Naive thymus-derived CD8-positive, alpha-beta T cell (primary cell): ENCODE measurements at places on chromosomes 6 and 20.
A peak's percentile ranks its signal among the peaks of the same experiment; 100 is the strongest.

- no peak for DNase-seq
Measured at GRCh38 chr20:61126369-61127195, 125.5 kb upstream of the CDH4 start.

- DNase-seq = no peak
Measured at GRCh38 chr6:161128230-161128629, 136.7 kb downstream of the MAP3K4 start.

DNA sequence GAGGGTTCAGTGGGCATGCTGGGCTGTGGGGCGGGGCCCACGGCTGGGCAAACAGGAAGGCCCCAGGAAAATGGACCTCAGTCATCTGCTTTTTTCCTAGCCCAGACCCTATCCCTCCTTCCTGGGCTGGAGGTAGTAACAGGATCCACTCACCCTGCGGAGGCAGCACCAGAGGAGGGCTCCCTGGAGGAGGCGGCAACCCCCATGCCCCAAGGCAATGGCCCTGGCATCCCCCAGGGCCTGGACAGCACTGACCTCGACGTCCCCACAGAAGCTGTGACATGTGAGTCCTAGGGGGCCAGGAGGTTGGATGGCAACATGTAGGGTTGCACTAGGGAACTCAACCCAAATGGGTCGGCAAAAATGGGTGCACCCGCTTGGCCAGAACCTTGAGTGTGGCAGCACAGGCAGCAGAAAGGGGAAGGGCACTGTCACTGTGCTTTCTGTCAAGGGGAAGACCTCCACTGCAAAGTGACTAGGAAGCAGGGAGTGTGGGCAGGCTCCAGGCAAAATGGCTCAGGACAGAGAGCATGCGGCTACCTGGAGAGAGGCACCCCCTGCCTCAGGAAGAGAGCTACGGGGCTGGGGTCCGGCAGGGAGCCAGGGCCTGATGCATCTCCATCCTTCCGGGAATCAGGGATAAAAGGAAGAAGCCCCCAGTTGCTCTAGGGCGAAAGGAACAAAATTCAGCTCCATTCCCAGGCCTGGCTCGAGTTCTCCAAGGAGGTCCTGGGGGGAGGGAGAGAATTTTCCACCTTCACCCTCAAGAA is 7.9 kb downstream of the MDFI start:
- no peak for DNase-seq

- no peak for DNase-seq
Measured at GRCh38 chr6:118876198-118876597, 17.8 kb upstream of the ASF1A start.

DNA sequence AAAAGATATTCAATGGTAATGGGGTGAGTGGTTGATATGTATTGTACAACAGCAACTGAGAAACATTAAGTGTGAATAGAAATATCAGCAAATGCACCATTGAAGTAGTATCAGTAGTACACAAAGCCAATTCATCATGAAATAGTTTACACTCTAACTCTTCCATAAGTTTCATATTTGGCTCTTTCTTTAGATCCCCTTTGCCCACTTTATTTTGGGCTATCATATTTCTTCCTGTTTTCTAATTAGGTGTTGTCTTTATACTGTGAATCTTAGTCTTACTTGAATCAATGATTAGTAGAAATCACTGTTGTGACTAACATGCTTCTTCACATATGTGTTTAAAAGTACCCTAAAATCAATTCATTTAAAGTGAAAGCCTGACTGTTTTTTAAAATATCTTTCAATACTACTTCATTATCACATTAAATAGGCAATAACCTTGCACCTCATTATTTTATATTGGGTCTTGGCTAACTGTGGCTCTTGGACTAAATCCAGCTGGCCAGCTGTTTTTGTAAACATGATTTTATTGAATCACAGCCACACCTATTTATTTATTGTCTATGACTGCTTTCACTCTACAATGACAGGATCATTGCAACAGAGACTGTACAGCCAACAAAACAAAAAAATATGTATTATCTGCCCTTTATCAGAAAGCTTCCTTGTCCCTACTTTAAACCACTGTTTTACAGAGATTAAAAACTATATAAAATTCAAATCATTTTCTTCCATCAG is 38.9 kb downstream of the EYS start:
- DNase-seq = no peak

GRCh38 chr6:159376516-159377158 is 207.4 kb downstream of the FNDC1 start:
- DNase-seq = no peak

DNA sequence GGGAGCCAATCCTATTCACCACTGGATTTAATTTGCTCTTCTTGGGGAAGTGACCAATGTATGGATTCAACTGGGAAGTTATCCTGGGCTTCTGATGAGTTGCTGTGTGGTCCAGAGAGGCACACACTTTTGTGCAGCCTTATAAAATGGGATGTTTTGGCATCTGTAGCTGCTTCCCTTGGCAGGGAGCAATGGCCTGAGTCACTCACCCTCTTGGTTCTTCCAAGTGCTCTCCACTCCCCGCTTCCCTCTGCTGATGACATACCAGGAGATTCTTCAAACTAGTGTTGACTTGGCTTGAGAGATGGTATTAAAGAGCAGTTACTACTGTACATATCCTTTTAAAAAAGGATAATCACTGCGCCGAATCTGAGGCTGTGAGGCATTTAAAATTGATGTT is 105.8 kb downstream of the JARID2 start:
- no peak for DNase-seq

DNA sequence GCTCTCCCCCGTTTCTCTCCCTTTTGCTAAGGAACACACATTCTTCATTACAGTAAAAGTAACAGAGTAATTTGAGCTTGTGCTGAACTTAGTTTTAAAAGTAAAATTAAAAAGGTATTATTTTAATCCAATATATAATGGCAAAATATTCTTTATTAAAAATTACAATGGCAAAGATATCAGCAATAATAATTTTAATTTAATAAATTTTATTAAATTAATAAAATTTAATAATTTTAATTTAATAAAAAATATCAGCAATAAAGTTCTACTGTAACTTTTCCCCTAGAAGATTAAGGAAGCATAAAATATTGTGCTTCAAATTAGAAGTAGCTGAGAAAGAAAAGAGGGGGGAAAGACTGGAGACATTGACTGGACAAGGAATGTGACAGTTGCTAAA is 32.5 kb downstream of the DSE start:
- DNase-seq = no peak

DNA sequence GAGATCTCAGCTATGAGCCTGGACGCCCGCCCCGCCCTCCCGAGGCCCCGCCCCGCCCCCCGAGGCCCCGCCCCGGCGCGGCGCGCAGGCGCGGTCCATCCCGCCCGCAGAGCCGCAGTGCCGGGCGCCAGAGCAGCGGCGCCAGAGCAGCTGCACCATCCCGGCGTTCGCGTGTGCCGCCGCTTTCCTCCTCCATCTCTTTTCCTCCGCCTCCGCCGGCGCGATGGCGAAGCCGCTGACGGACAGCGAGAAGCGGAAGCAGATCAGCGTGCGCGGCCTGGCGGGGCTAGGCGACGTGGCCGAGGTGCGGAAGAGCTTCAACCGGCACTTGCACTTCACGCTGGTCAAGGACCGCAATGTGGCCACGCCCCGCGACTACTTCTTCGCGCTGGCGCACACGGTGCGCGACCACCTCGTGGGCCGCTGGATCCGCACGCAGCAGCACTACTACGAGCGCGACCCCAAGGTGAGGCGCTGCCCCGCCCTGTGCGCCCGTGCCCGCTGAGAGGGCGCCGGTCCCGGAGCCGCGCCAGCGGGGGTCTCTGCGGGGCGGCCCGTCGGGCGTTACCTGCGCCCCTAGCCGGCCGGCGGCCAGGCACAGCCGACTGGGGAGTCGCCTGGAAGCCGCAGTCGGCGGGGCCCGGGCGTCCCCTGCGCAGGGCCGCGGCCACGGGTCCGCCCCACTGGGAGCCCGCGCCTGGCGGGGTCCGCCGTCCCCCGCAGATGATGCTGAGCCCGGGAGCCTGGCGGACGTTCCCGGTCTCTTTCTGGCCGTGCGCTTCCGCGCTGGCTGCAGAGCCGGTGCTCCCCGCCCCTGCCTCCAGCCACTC is at the start of gene PYGB:
PYGB (plus strand) TSS at position 130 of the 830 bp plus-strand sequence; CDS start at position 224, 94 bp downstream.
- peak; percentile 75 for DNase-seq

GRCh38 chr20:46237227-46237626 is 71.1 kb downstream of the CDH22 start:
- DNase-seq = no peak

DNA sequence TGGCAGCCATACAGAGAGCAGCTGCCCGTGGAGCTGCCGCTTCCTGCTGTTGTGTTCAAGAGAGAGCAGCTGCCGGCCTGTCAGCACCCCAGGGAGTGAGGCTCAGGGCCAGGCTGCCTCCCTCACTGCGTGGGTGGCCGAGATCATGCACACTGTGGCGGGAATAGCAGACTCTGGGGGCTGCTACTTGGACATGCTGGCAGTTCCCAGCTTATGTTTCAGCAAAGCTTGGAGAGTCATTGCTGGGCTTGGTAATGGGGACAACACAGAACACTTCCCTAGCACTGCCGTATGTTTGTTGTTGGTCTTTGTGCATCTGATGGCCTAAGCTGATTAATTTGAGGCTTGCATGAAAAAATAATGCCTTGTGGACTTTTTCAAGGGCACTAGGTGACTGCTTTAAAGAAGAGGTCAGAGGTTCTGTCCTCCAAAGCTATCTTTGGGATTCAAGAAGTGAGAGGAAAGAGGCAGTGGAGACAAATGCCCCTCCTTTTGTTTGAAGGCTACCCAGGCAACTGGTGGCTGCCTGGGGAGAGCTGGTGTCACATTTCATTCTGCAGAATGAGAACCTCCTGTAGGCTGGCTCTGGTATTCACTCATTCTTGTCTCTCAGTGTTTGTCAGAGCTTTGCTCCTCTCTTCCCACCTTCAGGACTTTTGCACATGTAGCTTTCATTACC is 18.8 kb downstream of the MRAP2 start:
- DNase-seq = no peak

DNA sequence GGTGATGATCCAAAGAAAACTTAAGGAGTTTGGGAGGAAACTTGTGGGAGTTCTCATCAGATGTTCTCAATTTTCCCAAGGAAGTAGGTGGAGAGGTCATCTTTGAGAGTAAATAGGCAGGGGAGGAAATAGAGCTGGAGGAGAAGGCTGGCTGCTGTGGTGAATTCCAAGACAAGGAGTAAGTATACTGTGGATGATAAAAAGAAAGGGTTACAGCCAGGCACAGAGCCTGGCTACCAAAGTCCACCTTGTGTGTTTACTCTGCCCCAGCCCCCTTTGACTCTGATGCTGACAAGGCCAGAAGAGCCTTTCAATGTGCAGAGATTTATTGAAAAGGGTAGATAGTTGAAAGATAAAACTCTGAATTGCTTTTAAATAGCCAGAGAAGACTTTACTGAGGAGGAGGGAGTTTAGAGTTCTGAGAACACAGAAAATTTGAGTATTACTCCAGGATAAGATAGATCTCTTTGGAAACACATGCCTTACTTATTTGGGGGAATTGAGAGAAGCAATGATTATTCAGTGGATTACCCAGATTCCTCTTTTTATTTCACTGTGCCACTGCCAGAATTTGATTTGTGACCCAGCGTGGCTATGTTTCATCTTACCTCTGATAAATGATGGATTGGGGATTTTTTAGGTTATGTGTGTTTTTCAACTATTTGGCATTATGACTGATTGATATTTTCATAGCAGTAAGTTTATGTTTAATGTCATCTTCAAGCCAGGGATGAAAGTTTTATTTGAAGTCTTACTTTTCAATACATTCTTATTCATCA is 182.6 kb upstream of the JAG1 start:
- no peak for DNase-seq

DNA sequence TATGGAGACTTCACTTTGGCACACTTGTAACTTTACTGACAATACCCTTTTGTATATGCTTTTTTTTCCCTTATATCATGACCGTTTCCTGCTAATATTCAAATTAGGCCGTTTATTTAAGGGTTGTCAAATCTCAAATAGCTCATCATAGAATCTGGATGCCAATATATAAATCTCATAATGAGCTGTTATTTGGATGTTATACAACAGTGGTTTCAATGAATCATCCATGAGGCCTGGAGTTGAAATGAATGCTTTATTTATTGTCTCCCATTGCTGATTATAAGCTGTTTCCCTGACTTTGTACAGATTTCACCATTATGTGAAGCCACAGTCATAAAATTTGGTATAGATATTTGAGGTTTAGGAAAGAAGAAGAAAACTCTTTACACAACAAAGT is 256.1 kb downstream of the PLCB1 start:
- no peak for DNase-seq

- DNase-seq = no peak
Measured at GRCh38 chr6:142568857-142569597, 267.2 kb downstream of the ADGRG6 start.

GRCh38 chr6:37516076-37516919 is 16.6 kb upstream of the CCDC167 start:
- peak; percentile 97 for DNase-seq

- peak; percentile 80 for DNase-seq
Measured at GRCh38 chr6:291697-292505, at the start of gene DUSP22. TSS of gene DUSP22 (plus strand) at chr6:292487. CDS start at chr6:292540, 53 bp downstream.
